ENCODE measurements at places on chromosomes 3 and 15.

GRCh38 chr15:64000183-64000951, 45.9 kb downstream of the DAPK2 start:
- no peak for DNase-seq

GRCh38 chr15:75029378-75030022, 6.1 kb downstream of the PPCDC start:
- DNase-seq = peak; percentile 38

DNA sequence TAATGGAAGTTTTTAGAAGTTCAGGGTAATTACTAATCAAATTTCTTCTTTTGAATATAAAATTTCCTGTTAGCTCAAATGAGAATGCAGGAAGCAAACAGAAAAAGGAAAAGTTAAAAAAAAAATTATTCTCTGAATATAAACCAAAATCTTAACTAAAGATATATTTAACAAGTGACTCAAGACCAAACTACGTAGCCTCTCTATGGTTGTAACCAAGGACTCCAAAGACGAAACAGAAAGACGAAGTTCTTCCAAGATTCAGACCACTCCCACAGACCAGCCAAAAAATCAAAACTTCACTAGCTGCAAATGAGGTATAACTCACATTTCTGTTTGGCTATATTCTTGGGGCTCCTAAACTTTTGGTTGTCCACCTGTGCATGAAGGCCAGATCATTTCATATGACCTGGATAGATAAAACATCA, 846.5 kb upstream of the ALCAM start:
- DNase-seq = no peak

DNA sequence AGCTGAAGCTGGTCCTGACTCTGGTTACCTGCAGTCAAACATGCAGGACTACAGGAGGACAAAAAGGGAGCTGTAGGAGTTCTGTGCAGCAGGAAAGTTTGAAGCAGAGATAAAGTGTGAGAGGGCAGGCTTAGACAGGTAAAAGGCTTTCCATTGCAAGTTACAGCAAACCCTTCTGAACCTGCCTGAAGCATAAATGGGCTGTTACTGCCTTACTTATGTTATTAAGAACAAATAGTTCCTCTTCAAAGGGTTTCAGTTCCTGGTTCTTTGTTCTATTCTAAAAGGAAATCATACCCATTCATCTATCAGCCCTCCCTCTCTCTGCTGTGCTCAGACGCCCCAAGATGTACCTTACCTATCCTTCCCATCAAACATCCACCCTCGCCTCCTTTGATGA, 52.4 kb upstream of the CACNA2D3 start:
- DNase-seq = no peak

- DNase-seq = no peak
These were observed 32.3 kb upstream of the UTS2B start for GRCh38 chr3:191362524-191363090.

DNA sequence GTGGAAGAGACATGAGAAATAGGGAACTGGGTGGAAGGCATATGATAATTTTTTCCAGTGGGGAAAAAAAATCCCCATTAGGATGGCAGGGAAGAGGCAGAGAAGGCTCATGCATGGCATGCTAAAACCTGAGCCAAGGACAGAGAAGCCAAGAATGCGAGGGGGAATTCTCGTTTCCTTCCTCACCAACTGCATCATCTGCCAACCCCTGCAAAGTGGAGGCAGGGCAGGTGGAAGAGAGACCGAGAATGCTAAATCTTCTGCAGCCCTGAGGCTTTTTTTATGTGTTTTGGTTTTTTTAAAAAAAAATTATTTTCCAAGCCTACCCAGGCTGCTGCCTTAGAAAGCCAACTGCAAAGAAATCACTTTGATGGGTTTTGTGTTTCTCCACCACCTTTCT, 54.3 kb upstream of the CCDC174 start:
- DNase-seq = no peak

DNA sequence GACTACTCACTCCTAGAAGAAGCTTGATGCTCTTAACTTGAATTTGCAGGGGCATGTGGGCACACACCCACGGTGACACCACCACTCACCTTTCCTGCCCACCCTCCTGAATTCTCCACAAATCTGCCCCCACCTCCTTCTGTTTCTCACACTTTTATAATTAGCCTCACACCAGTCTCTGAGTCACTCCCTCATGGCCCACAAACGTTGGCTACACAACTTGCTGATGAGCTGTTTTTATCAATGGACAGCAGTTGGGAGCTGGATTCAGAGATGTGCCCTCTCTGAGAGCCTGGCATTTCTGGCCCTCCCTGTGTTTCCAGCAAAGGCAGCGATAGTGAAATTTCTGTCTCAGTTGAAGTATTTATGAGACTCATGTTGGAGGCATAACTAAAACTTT, 1.3 kb downstream of the COLQ start:
- DNase-seq = no peak

GRCh38 chr3:115692887-115693524, 69.7 kb downstream of the GAP43 start:
- DNase-seq = peak; percentile 76

DNA sequence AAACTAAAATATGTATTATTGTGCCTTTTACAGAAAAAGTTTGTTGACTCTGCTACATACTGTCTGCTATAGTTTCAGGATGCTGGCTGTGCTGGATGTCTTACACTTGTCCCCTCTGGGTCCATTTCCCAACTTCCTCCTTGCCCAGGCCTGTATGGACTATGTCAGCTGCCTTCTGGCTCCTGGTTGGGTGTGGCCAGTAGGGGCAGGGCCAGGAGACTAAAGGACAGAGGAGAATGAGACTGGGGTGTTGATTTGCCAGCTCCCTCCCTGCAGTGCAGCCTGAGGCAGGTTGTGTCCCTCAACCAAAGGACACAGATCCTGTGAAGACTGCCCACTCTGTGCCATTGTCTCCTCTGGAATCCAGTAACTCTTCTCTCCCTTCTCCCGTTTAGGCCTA, 90.6 kb upstream of the UBE2E2 start:
- DNase-seq = no peak

DNA sequence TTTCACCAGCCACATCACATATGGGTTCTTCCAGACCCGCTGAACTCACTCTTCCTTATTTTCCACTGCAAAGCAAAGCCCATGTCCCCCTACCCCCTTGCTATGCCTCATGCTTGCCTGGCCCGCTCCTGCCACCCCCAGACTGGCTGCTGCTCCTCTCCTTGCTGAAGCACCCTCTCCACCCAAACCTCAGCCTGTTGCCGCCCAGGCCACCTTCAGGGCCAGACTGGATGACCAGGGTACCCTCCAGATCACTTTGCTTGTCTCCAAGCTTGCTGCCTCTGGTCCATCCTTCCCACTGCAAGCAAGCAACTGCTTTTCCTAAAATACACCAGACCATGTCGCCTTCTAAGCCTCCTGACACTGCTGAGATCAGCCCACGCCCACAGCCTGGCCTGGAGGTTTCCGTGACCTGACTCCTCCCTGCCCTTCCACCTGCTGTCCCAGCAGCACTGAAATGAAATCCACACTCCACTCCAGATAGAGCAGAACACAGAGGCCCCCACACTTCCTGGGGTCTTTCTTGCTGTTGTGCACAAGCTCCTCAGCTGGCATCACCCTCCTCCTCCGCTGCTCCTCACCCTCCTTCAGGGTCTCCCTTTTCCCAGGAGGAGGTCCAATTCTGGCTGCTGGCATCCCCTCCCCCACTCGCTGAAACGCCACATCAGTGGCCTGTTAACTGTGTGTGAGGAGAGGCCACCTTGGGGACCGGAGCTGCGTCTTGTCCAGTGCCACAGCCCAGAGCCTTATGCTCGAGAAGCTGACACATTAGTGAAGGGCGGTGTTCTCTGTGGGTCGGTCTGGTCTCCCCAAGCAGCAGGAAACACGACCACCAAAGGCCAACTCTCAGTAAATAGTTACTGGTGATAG, 99.1 kb downstream of the ADCY5 start:
- DNase-seq = no peak

DNA sequence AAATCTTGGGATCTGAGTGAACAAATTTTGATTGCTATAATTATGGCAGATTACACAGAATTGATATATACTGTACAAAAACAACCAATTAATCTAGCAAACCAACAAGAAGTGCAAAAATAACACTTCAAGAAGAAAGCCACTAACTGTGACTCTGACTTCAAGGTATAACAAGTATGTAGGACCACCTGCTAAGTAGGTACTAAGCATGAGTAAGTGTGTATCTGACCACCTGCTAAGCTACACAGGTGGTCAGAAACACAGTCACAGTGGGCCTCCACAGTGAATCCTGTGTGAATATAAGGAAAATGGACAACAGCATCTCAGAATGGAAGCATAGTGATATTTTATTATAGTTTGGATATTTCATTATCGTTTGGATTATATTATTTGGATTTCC, 14.8 kb upstream of the PLSCR4 start:
- DNase-seq = no peak

DNA sequence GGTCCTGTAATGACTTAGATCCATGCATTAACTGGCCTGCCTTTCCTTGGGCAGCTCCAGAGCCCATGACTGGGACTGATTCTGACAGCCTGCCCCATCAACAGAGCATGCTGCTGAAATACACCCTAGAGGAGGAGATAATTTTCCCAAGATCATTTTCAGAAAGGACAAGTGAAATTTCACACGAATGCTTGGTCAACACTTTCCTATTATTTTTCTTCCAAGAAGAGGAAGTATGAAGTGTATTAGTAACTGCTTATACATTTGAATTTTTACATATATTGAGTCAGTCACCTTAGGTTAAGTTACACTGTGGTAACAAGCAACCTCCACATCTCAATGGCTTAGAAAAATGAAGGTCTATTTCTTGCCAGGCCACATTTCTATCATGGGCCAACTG, 9.7 kb upstream of the NMNAT3 start:
- no peak for DNase-seq

- DNase-seq = no peak
These were observed 9.7 kb downstream of the RHCG start for GRCh38 chr15:89486726-89487050.

DNA sequence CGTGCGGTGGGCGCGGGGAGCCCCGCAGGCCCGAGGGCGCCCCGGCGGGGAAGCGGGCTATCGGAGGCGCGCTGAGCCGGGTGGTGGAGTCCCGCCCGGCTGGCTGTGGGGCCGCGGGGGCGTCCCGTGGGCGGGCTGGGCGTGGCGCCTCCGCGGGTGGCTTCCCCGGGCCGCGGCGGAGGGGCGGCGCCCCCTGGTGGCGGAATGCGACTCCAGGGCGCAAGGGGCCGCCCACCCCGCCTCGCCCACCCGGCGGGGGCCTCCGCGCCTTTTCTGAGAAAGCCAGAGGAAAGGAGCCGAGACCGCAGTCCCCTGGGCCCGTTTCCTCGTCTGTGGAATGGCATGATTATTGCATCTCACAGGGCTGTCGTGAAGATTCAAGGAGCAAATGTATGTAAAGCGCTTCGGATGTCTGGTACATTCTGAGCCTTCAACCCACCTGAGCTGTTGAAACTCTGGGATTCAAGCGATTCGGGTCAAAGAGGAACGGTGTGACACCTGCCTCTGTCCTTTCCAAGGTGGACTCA, 31.9 kb upstream of the RAB6B start:
- peak; percentile 36 for DNase-seq

DNA sequence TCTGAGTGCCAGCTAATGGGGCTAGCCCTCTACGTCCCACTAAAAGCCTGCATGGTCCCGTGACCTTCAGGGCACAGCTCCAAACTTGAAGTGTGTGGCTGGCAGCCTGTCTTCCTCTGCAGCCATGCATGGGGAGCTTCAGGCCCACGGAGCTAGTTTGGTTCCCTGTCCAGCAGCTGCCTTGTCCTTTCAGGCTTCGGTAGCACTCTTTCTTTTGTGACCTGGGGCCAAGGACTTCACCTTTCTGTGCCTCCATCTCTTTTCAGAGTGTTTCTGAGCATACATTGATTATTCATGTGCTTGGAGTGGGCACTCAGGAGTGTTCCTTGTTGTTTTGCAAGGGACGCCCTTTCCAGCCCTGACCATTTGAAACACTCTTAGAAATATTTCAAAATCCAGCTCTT, 155.2 kb downstream of the DNAJB8 start:
- no peak for DNase-seq

DNA sequence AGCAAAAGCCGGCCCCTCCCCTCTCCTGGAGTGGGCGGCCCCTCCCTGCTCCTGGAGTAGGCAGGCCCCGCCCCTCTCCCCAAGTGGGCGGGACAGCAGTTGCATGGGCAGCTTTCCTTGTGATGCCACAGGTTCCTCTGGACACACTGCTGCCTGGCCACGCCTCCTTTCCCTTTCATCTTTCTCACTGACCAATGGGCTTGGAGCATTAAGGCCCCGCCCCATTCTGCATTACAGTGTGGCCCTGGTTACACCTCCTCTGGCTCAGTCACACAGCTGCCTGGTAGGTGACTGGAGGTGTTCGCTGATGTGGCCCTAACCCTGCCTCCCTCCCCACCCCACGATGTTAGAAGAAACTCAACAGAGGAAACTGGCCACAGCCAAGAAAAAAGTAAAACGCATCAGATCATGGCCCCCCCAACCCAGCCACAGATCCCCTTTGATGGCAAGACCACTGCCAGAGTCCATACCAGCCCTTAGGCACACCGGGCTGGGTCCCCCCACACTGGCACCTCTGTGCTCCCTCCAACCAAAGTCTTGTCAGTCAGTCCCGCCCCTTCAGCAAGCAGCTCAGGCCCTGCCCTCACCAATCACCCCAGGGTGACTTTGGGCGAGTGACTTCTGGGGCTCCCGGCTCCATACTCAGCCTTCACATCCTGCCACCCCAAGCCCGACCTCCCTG, 84.3 kb downstream of the ADAMTS7 start:
- DNase-seq = no peak

GRCh38 chr3:116256843-116257485, 188.3 kb downstream of the LSAMP start:
- no peak for DNase-seq

- DNase-seq = no peak
These were observed 13.7 kb downstream of the PAK6 start for GRCh38 chr15:40252438-40253166.

Measured in NCI-H345 (cell line).